Activated T-cell treated with anti-CD3 and anti-CD28 coated beads for 1 hour (primary cell): ENCODE measurements at places on chromosomes 6 and 20.

GRCh38 chr6:170253226-170253909, 37.5 kb downstream of the DLL1 start:
- DNase-seq: no peak

DNA sequence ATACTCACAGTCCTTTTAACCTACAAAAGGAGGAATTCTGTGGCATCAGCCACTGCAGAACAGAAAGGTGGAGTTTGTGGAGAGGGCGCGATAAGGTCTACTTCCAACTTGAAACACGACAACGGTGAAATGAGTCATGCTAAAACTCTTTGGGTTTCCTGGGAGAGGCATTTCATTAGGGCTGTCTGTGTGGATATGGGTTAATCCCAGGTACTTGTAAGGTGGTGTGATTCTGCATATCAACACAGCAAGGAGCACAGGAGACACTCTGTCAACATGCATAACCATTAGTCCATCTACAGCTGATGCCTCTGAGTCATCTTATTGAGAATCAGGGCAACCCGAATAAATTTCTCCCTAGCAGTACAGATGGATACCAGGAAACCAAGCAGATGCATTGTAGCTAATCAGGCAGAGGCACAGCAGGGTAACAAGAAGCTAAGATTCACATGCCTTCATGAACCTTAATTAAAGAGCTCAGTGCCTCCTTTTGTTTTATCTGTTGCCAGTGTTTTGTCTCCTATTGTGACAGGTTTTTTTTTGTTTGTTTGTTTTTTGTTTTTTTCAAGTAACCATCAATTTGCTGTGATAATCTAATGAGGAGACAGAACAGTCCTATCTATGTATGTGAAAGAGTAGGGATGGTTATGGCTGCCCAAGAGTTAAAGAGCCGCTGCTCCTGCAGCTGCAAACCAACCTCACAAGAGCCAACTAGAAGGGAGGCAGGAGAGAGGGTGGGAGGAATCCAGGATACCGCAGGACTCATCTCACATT, 315.8 kb upstream of the SOX4 start:
- no peak for DNase-seq

- DNase-seq: no peak
Measured at GRCh38 chr6:75351570-75351969, 67.0 kb upstream of the TMEM30A start.

DNA sequence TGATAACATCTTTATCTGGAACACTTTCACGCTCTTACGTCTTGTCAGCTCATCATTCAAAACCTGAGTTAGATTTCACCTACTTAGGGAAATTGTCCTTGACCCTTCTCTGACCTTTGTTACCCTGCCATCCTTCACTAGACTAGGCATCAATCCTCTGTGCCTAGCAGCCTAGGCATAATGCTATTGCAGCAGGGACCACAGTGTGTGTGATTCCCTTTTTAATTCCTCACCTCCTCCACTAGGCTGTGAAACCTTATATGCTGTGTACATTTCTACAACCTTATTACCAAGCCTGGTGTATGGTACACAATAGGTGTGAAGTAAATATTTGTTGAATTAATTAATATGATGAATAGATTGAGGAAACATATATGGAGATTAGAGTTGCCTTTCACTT, 66.7 kb upstream of the DEFB112 start:
- no peak for DNase-seq

GRCh38 chr6:35718375-35718736, 18.5 kb upstream of the ARMC12 start:
- no peak for DNase-seq

GRCh38 chr6:108366236-108366635, 71.4 kb downstream of the AFG1L start:
- DNase-seq: no peak

DNA sequence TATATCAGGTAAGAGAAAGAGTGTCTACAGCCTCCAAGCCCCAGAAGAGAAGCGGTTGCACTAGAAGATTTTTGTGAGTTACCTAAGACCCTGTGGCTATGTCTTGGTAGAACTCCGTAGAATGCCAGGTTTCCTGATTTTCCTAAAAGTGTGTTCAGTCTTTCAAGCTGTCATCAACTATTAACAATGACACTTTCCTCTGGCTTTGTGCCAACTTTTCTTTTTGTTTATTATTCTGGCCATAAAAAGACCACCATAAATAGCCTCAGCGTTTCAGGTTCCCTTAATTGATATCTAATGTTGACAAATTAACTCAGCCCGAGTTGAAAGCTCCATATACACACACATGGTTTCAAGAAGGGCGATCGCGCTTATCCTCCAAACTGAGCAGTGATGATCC, 1.2 kb downstream of the PAK5 start:
- no peak for DNase-seq

DNA sequence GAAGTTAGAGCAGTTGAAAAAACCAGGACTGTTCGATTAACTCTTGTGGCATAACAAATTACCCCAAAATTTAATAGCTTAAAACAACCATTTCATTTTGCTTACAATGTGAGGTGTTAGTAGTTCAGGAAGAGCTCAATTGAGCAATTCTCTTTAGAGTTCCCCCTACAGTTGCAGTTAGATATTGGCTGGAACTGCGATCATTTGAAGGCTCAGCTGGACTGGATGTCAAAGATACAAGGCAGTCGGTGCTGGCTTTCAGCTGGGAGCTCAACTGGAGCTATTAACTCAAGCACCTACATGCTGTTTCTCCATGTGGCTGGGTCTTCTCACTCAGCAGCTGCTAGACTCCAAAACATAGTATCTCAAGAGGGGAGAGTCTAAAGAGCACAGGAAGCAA, 96.0 kb upstream of the LOC128125822 start:
- DNase-seq: no peak

GRCh38 chr6:167467282-167467681, 142.4 kb downstream of the TTLL2 start:
- no peak for DNase-seq

DNA sequence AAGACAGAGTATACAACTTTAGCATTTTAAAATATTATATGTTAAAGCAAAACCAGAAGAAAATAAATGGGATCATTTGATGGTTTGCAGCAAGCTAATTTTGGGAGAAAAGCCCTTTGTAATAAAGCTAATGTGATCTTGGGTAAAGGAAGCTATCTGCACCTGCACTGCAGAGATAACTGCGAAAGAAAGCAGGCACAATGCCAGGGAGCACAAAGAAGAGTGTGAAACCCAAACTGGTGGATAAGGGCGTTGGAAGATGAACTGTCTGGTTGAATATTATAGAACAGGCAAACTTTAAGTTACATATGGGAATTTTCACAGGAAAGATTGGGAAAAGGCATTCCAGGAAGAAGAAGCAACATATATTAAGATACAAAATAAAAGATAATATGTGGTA, 179.2 kb upstream of the KHDRBS2 start:
- DNase-seq: no peak

GRCh38 chr6:135022050-135022697, 32.4 kb downstream of the HBS1L start:
- no peak for DNase-seq

DNA sequence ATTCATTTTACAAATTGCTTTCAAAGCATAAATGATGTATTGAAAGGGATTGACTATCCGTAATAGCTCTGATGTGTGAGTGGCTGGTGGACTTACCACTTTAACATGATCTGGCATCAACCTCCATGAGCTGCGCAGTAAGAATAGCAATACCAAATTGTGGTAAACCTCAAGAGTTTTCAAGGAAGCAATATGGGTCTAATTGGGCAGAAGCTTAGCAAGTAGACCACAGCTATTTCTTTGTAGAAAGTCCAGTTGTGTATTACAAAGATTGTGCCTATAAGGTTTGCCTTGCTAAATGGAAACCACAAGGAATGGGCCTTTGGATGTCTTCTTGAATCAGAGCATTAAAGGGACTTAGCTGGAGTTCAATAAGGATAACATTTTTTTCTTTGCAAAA, 736.6 kb downstream of the KIF16B start:
- no peak for DNase-seq

DNA sequence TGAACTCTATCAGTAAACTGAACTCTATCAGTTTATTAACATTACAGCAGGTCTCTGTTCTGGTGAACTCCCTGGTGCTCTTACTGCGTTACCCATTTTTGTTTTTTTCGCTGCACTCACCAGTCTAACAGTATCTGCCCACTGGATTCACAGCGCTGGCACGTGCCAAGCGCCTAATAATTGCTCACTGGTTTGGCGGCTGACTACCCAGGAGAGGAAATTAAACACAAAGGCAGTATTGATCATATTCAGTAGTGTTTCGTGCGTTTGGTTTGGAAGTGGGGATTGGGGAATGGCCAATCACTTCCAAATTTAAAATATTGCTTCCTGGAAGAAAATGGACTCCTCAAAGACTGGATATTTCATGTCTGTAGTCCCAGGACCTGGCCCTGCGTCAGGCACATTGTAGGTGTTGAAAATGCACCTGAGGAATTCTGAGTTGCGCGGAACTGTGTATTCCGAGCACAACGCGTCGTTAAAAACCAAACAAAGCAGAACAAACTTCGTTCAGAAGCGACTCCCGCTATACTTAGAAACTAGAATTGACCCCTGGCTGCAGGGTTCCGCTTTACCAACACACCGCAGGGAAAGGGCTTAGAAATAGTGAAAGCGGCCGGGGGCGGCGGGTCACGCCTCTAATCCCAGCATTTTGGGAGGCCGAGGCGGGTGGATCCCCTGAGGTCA, 1.1 kb upstream of the RPS12 start:
- DNase-seq: peak; percentile 7

DNA sequence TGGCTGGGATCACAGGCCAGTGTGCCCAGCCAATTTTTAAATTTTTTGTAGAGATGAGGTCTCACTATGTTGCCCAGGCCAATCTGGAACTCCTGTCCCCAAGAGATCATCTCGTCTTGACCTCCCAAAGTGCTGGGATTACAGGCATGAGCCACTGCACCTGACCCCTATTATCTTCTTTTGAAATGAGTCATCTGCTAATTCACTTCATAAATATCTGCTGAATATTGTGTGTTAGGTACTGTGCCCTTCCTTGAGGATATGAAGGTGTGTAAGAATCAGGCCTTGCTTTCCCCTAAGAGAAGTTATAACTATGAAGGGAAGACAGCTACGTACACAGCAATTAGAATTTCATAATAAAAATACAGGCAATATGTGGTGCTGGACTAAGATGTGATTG, 8.2 kb downstream of the ATRN start:
- DNase-seq: no peak

DNA sequence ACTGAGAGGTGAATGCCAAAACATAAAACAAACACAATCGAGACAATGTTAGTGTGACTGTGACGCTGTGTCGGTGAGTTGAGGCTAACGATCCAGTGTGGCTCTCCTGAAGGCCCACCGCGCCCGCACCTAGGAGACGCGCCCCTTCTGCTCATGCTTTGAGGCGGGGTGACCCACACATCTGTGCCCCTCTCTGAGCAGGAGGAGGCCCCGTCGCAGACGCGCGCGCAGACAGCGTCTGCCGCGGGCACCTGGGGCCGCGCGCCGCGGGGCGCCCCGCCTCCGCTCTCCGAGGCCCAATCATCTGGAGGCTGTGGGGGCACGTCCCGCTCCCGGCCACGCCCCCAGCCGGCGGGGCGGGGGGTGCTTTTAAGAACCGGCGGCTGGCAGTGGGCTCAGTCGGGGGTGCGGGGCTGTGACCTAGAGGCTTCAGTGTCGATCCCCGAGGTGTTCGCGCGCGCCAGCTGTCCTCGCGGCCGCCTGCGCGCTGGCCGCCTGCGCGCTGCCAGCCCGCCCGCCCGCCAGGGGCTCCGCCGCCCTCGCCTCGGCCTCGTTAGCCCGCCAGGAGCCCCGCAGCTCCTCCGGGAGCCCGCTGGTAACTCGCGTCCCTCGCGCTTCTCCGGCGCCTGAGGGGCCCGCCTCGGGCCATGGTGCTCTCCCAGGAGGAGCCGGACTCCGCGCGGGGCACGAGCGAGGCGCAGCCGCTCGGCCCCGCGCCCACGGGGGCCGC, at the start of gene SLC16A10:
Gene SLC16A10, plus strand, starts transcription at position 398 of the 730 bp plus-strand sequence. Its CDS starts 250 bp downstream, at position 648.
- DNase-seq: peak; percentile 77
